Left ventricle myocardium inferior (tissue), 1 donor: ENCODE measurements at places on chromosomes 5 and 9.

GRCh38 chr5:45411971-45412612 is 284.1 kb downstream of the HCN1 start:
- no peak for DNase-seq

- no peak for DNase-seq
Measured at GRCh38 chr5:126384985-126385384, 38.2 kb upstream of the GRAMD2B start.

GRCh38 chr9:122200960-122201595 is 27.7 kb downstream of the LHX6 start:
- no peak for DNase-seq

GRCh38 chr5:157740229-157740610 is 3.3 kb upstream of the LSM11 start:
- no peak for DNase-seq

DNA sequence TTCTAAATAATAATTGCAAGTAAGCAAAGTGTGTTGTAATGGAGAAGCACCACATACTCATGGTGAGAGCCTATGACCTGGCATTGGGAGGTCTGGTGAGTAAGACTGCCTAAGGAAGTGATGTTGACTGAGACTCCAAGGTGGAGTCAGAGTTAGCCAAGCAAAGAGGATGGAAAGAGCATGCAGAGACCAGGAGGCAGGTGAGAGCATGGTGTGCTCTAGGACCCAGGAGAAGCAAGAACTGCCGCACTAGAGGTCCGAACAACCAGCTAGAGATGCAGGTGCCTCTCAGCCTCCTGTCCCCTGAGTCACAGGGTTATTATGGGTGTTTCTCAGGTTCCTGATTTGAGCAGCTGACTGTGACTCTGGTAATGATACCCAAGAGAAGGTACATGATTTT is 27.3 kb downstream of the ANP32B start:
- no peak for DNase-seq

GRCh38 chr5:177468685-177469628 is 4.5 kb downstream of the DBN1 start:
- peak; percentile 63 for DNase-seq

DNA sequence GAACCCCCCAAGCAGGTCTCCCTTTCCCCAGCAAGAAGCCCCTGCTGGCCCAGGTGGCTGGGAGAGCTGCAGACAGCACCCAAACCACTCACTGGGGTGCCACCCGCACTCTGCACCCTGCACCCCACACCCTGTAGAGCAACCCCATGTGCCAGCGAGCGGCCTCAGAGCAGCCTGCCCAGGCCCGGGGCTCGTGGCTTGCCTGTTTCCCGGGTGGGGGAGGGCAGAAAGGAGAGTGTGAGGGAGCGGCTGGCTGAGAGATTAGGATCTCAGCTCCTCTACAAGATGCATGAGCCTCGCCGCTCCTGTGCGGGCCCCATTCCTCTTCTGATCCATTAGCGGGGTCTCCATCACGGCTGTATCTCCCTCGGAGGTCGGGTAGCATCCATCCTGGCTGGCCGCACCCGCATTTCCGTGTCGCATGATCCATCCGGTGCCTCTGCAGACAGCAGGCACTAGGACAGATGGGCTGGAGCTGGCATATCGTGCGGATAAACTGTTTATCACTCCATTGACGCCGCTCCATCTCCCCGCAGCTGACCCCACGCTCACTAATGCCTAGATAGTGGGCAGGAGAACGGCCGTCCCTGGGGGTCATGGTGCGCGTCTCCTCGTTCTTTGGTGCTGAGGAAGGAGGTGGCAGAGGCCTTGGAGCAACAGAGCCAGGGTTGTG is 54.4 kb downstream of the MRPL36 start:
- DNase-seq, result no peak

DNA sequence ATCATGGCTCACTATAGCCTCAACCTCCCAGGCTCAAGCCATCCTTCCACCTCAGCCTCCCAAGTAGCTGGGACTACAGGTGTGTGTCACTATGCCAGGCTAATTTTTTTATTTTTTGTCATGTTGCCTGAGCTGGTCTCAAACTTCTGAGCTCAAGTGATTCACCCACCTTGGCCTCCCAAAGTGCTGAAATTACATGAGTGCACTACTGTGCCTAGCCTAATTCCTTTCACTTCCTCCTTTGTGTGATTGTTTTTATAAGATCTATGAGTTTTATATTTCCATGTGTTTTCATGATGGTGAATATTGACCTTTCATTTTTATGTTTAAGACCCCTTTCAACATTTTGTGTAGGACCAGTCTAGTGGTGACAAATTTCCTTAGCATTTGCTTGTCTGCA is 55.2 kb upstream of the IL12B start:
- DNase-seq, result no peak

DNA sequence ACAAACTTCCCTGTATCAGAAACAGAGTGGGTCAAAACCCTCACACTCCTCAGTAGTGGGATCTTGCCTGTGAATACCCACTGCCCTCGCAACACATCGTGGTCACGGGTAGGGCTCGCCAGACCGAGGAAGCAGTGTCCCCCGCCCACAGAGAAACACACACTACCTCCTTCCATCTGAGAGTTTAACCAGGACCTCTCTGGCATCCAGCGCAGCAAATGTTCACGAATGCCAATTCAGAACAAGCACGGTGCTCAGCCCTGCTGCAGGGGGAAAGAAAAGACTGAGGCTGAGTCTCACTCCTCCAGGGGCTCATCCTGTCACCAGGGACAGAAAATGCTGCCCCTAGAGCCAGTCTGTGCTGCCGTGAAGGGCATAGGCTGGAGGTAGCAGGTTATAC is 42.5 kb upstream of the SYNPO start:
- DNase-seq, result peak; percentile 6

DNA sequence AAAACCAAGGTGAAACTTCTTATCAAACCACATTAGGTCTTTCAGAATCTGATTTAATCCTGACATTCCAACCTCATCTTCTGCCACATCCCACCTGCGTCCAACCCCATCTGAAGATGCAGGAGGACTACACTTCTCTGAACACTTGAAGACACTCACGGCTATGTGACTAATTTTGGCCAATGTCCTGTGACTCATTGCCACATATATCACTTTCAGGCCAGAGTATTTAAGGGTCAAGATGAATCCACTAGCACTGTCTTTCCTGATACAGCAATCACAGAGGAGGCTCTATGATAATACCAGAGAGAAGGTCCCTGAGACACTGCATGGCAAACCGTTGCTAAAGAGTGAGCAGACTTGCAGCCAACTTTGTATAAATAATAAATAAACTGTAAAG is 323.4 kb downstream of the NR2F1-AS1 start:
- no peak for DNase-seq

- DNase-seq, result no peak
Measured at GRCh38 chr9:21081999-21082398, 4.3 kb upstream of the IFNB1 start.

- no peak for DNase-seq
Measured at GRCh38 chr5:146458894-146459293, 11.8 kb downstream of the TCERG1 start.

- DNase-seq, result no peak
Measured at GRCh38 chr9:87503927-87504326, 6.3 kb downstream of the DAPK1 start.

DNA sequence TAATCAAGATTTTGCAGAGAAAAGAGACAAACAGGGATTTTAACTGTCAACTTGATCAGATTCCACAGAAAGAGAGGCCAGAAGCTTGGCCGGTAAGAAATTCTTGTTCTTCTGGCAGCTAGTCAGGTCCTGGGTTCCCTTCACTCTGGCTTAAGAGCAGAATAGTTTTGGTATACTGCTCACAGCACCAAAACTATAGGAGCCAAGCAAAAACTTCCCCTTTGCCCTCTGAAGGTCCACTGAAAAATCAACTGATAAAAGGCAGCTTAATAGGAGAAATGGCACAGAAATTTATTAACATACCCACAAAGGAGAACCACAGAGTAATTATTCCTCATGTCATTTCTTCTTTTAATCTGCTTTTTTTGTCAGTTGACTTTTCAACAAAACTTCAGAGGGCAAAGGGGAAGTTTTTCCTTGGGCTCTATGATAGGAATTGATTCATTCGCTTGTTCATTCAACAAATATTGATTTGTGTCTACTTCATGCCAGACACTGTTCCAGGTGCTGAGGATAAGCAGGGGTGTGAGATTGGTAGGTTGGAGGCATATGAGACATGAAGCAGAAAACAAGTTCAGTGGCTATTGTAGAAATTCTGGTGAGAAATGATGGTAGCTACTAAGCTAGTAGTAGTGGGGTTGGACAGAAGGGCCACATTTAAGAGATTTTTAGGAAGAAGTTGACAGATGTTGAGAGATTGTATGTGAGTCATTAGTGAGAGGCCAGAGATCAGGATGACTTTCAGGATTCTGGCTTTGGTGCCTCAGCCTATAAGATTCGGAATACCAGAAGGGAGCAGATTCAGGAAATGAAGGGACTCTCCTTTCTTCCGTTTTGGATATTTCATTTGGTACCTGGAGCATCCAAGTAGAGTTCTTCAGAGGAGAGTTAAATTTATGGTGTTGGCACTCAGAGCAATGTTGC is 20.6 kb upstream of the NNT start:
- no peak for DNase-seq

DNA sequence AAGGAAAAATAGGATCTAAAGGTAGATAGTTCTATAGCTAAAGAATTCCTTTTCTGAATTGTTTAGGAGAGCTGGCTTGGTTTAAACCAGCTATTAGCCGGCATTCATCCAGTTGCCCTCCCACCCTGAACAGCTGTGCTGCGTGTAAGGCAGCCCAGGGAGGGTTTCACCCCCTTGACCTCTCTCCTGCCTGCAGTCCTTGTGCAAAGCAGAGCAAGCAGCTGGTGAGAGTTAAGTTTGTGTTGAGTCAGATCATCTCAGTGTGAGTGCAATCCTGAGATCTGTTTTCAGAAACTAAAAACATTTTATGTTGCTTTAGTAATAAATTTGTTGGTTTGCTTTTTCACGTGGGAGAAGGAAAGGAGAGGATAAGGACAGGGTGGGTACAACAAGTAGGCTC is 13.0 kb downstream of the SLC25A25 start:
- DNase-seq, result no peak

DNA sequence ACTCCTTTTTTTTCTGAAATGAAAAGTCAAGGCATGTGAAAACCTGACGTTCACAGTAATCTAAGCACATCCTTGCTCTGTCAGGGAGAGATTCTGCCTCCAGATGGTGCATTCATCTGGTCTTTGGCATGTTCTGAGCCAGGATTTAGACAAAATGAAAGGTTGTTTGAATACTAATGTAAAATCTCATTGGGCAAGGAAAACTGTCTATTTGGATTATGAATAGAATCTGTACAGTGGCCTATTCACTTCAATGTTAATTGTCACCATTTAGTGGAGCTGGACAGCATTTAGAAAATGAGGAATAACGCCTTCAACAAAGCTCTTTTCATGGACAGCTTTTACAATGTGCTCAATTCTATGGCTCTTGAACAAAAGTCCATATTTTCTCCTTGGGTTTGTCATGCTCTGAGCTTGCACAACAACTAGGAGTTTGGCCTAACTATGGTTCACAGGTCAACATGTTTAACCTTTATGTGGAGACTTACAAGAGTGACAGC is 28.9 kb downstream of the ARHGEF28 start:
- no peak for DNase-seq

DNA sequence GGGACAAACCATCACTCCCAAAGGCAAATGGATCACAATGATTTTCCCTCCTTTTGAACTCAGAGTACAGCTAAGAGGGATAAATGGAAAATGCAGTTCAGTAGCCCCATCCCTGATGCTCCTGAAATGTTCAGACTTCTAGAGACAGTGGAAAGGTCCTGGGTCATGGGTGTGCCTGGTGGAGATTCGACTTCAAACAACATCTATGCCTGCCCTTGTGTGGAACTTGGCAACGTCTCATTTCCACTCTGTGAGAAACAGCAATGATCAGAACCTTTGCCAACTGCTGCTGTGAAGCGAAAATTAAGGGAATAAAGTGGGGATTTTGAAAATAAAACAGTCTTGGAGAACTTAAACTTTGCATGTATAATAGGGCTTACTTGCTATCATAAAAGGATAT is 778.1 kb downstream of the SEMA5A start:
- no peak for DNase-seq

GRCh38 chr9:1514250-1514649 is 464.1 kb downstream of the DMRT2 start:
- no peak for DNase-seq

DNA sequence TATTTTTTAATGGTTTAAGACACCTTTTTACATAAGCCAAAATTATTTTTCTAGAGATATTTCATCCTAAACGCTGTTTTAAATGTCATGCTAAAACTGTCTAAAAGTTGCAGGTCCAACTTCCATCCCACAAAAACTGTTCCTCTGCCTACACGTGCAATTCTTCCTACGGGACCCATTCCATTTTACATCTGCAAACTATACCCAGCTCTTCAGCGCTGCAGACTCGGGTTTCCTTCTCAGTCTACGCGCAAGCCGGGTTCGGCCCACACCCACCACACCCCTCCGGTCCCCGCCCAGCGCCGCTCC is 8.7 kb downstream of the RANBP6 start:
- no peak for DNase-seq

DNA sequence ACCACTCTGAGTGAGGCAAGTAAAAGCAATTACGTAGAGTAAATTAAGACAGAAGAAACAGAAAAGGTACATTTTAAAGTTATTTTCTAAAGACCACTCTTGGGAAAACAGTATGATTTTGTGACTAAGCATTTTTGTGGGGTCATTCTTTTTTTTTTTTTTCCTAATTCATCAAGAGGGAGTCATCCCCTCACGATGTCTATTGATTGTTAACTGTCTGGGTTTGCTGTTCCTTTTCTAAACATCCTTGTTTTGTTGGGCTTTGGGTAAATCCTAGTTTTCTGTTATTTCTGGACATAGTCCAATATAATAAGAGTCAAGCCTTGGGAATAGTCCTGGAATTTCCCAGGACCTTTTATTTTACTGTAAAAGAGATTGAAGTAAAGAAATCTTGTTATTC is 63.8 kb downstream of the ANKRD55 start:
- DNase-seq, result no peak

DNA sequence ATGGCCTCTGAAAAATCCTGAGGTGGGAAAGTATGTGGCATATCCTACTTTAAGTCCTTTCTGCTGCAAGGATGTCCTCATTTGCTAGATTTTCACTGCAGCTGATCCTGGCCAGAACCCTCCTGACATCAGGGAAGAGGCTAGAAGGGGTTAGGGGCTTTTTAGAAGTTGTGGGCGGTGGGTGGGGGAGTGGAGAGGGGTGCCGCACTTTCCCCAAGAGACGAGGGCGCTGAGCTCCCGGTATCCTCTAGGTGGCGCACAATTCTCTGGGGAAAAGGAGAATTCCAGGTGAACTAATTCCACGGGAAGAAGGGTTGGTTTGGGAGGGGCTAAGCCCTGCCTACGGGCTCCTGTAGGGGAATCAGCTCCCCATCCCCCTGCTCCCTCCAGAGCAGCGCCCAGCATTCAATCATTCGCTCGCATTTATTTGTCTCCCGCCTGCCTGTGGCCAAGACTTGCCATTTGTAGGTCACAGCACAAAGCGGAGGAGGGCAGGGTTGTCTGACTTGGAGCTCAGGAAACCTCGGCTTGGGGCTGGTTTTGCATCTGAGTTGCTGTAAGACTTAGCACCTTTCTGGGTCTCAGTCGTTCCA is 42.9 kb upstream of the HAND1 start:
- no peak for DNase-seq

GRCh38 chr5:61637566-61637965 is 305.5 kb downstream of the ZSWIM6 start:
- no peak for DNase-seq

GRCh38 chr5:179164331-179165311 is 104.4 kb downstream of the ZNF354C start:
- no peak for DNase-seq
